ENCODE measurements at places on chromosomes 11 and 22. TPM values are rescaled to one million over a fixed set of nuclear protein-coding genes. Genes with fewer than 3 reads are reported as not detected.

Gene PATE2
- 0.09 TPM for total RNA-seq

Gene OR8D1
- not detected for total RNA-seq

Gene BTBD18
- not detected for total RNA-seq

Gene RBM7
- 38.3 TPM for total RNA-seq

Gene MAPK8IP2
- total RNA-seq, result 0.09 TPM

Gene OTOG
- not detected for total RNA-seq

Gene C1QTNF5
- 65.6 TPM for total RNA-seq

Gene ROBO3
- 11.6 TPM for total RNA-seq

Gene SLC25A45
- total RNA-seq, result 0.90 TPM

Gene MGAT3
- total RNA-seq, result 0.47 TPM

Data from endothelial cell of coronary artery (primary cell).